ENCODE measurements at places on chromosomes 2 and 18.

DNA sequence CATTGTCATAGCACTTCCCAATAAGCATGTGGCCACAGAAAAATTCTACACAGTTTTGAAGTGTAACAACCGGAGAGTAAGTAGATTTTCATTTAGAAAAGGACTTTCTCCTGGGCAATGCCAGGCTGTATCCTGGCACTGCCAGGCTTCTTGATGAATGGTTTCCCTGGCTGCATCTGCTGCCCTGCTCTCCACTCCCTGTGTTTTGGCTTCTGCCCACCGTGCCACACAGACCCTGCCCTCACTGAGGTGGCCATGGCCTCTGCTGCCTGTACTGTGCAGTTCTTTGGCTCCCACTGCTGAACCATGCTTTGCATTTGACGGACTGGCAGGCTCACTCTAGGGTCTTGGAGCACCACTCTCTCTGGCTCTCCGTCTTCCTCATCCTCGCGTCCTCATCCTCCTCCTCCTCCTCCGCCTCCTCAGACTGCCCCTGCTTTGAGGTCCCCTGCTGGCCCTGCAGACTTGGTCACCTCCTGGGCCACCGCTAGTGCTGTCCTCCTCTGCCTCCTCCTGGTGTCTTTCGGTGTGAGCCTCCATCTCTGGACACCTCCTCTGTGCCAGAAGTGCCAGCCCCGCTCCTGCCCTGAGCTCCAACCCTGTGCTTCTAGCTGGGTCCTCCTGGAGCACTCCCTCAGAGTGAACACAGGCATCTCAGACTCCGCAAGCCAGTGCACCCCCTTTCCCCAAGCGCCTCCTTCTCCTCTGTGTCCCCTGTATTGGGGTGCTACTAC, 45.9 kb upstream of the CNGA3 start:
- DNase-seq = no peak

GRCh38 chr2:29052807-29053206, 21.5 kb downstream of the PCARE start:
- DNase-seq = no peak

DNA sequence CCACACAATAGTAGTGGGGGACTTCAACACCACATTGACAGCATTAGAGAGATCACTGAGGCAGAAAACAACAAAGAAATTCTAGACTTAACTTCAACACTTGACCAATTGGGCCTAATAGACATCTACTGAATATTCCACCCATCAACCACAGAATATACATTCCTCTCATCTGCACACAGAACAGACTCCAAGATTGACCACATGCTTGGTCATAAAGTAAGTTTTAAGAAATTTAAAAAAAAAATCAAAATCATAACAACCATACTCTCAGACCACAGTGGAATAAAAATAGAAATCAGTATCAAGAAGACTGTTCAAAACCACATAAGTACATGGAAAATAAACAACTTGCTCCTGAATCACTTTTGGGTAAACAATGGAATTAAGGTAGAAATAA, 9.0 kb upstream of the FLACC1 start:
- DNase-seq = no peak

DNA sequence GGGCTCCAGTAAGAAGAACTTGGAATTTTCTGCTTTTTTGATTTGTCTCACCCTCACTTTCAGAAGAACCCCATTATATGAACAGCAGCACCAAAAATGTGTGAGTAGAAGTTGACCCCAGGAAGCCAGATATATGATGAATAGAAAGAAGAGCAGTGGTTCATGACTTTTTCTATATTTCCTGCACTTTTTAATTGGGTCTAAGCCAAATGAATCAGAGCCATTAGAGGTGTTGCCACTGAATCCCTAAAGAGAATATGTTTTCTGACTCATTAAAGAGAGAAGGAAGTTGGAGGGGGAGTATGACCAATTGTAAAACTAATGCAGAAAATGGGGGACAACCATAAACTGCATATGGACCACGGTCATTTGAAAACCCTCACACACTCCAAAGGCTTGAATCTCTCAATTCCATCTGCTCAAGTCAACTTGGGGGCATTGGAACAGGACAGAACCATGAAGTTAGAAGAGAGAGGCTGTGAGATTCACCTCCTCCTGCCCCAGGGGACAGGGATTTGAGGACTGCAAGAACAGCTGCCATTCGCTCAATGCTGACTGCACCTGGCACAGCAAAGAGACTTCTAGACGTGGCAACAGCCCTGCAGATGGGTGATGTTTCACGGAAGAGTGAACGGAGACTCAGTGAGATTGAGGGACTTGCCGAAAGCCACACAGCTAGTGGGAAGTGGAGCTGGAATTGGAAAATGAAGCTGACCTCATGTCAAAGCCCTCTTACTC, 3.0 kb downstream of the DAPL1 start:
- no peak for DNase-seq

Data from AML-193 (cell line).